CD14-positive monocyte (primary cell): ENCODE measurements at places on chromosomes 3 and 15.
A peak's percentile ranks its signal among the peaks of the same experiment; 100 is the strongest.

- no peak for DNase-seq
These were observed 25.1 kb downstream of the ACAA1 start for GRCh38 chr3:38111696-38112377.

DNA sequence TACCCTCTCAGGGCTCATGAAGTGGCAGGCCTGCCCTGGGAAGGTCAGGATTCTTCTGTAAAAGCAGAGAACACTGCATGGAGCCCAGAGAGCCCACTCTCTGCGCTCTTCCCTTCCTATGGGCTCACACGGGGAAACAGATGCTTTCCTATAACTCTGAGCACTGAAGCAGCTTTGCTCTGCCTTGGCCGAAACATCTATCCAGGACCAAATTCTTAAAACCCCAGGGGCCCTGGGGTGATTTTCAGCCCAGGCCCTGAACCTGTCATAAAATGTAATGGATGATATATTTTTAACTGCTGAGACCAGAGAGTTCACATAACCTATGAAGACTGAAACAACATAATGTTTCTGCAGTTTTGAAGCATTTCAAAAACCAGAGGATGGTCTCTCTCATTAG, 249.9 kb upstream of the CTDSPL start:
- DNase-seq = no peak

- peak; percentile 49 for DNase-seq
These were observed 479.4 kb downstream of the NTRK3 start for GRCh38 chr15:87777054-87777561.

DNA sequence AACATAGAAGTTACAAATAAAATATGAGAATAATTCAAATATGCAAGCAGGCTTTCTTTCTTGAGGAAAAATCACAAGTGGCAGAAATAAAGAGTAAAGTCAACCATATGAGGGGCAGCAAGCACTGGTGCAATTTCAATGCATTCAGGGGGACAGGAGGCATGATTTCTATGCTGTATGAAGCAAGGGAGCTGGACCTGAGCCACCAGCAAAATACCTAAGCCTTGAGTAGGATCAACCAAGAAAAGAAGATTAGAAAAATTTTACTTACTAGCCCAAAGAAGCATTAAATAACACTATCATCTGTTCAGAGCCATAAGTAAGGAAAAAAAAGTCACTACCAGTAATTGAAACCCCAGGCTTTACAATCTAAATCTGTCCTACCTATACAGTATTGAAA, 6.3 kb downstream of the ADGRG7 start:
- no peak for DNase-seq
